Stimulated activated CD4-positive, alpha-beta T cell treated with anti-CD3 and anti-CD28 coated beads, Interleukin-1b, Interleukin-23, amount 100 ng/mL, for 24 hours (primary cell): ENCODE measurements at places on chromosomes 11 and 22.

GRCh38 chr11:44178381-44178780 is 82.9 kb downstream of the EXT2 start:
- DNase-seq, result no peak

DNA sequence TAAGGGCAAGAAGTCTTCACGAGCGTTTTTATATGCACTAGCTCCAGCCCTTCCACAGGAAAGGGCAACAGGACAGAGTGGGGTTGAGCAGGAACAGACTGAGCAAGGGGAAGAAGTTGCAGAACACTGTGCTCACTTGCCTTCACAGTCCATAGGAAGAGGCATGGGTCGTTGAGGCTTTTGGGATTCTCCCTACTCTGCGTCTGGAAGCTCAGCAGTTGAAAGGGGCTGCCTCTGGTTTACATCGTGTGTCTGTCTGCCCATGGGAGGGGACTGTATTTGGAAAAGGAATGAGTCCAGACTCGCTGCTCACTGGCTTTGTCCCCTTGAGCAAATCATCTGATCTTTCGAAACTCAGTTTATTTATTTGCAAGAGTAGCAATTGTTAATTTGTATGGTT is 1.1 kb upstream of the PDGFD start:
- no peak for DNase-seq

DNA sequence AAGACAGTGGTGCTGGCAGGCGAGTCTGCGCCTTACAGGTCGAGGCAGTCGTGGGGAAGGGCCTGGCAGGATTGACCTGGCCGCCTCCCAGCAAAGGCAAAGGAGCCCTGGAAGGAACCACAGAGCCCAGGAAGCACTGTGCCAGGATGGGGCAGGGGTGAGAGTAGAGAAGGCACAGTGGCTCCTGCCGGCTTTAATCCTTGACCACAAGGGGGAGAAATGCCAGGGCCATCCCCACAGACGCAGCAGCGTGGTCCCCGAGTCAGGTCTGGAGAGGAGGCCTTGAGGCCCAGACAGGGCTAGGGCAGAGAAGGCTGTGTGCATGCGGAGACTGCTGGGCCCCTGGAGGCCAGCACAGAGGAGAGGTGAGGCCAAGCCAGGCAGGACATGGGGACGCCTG is 9.9 kb upstream of the NDUFS8 start:
- no peak for DNase-seq

DNA sequence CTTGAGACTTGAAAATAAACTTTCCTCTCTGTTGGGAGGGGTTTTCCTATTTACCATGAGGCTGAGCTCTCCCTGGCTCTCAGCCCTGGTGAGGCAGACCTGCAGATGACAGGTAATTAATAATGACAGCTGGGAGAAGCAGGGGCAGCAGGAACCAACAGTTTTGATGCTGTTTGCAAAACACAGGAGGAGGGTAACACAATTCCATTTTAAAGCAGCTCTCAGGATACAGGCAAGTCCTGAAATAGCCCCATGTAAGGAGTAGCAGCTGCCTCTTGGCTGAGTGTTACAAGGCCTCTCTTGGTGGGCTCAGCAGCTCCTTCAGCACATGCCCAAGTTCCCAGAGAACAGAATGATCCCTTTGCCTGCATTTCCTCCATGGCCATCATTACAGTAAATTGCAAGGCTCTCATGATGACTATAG is 13.3 kb downstream of the PARVA start:
- no peak for DNase-seq

DNA sequence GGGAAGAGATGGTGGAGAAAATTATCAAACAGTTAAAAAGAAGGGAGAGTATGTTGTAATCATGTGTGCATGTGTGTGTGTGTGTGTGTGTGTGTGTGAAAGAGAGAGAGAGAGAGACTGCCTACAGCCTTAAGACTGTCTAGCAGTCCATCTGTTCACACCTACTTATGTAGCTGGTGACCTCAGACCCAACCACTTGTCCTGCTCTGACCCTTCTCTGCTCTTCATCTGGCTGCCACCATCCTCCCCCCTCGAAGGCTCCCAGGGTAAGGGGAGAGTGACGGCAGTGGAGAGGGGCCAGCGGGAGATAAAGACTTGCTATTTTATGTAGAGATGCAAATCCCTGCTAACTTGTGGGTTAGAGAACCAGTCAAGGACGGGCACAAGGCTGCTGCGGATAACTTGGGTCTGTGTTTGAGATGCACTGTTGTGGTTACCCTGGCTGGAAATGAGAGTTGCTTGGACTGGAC is 24.9 kb upstream of the GRAMD1B start:
- no peak for DNase-seq
